Iris pigment epithelial cell (primary cell): ENCODE measurements at places on chromosomes 3 and 15.

DNA sequence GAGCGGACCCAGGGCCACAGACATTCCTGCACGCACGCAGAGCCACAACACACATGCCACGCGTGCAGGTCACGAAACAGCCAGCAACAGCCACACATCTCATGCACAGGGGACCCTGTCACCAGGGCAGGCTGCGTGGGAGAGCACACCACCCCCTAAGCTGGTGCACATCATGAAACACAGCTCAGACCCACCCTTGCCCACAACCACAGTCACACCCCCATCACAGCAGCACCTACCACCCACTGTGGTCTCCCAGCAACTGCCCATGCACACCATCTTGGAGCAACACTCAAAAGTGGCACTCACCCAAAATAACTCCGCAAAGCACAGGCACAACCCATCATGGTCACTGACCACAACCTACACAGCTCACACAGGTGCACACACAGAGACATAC is 75.7 kb downstream of the OCA2 start:
- no peak for DNase-seq

DNA sequence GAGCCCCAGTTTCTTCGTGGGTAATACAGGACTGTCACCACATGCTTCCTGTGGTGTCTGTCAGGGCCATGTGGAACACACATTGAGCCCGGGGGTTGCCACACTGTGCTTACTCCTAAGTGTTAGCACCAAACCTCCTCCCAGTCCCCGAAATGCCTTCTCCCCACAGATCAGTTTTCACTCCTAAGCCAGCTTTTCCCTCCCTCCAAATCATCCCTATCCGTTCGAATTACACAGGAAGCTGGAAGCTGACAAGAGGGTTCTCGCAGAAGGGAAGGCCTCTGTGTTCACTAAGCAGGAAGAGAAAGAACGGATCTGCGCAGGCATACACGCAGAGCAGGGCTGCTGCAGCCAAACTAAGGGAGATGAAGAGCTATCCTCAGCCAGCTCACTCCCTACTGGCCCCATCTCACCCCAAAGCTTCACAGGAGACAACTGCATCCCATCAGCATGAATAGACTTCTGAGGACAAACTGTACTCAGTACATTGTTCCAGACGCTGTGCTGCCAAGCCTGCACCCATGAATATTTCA is 32.3 kb downstream of the XXYLT1 start:
- DNase-seq = peak; percentile 36

DNA sequence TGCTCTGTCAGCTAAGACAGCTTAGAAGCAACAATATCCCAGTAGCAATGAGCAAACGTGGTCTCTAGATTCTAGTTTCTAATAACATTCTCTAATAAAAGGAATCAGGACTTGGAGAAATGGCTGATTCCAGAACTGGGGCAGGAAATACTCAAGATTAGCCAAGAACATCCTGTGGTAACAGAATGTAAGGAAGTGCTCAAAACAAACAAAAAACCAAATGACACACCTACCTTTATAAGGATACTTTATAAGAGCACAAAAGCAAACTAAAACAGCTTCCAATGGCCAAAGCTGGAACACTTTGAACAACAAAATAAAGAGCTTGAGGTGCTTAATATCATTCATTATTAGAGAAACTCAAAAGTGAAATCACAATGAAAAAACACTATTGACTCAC is 33.1 kb upstream of the EIF5A2 start:
- peak; percentile 45 for DNase-seq

DNA sequence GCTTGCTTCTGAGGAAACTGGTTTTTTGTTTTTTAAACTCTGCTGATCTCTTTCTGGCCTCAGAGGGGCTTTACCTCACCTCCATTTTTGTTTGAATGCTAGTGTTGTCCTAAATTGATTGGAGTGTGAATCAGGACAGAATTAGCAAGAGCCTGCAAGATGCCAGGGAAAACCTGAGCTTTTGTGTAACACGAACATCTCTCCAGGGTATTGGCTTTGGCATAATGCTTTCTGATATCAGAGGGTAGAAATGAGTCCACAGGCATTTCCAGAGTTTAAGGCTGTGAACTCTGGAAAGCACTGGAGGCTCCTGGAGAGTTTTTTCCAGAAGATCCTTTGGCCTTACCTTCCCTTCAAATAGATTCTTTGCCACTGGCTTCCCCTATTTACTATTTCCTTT is 87.1 kb downstream of the WDR76 start:
- no peak for DNase-seq

- DNase-seq = no peak
Observed at GRCh38 chr3:54628888-54629441, 298.9 kb downstream of the LRTM1 start.

- DNase-seq = peak; percentile 23
Observed at GRCh38 chr3:43286841-43287499, 630 bp downstream of the SNRK start.

DNA sequence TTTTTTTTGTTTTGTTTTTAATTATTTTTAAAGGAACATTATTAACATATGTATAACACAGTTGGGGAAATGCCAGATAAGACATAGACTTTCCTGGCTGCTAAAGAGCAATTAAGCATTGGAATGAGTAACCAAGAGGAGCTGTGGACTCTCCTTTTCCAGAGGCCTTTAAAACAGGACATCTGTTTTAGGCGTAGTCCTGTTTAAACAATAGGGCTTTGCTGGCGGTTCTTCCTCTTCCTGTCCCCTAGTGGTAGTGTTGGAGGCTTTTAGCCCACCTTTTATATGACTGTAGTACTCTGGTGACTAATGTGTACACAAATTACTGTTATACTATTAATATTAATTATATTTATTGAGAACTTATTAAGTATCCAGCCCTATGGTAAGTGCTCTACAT is 81.9 kb downstream of the PPARG start:
- DNase-seq = no peak

DNA sequence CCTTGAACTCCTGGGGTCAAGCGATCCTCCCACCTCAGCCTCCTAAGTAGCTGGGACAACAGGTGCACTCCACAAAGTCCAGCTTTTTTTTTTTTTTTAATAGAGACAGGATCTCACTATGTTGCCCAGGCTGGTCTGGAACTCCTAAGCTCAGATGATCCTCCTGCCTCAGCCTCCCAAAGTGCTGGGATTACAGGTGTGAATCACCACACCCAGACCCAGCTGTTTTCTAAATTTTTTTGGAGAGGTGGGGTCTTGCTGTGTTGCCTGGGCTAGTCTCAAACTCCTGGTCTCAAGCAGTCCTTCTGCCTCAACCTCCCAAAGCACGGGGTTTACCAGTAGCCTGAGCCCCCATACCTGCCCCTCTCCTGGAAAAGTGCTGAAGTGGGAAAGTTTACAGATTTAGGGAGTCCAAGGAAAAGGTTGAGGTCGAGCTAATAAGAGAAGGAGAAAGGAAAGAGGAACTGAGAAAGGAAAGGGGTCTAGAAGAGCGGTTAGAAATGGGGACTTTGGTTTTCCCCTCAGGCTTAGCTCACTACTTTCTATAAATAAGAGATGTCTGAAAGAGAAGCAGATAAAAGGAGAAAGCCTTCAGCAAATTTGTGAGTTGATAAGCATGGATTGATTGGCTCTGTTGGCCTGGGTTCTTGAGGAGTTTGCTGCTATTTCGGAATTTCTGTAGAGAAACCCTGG is 23.6 kb downstream of the UBE2E1 start:
- no peak for DNase-seq

DNA sequence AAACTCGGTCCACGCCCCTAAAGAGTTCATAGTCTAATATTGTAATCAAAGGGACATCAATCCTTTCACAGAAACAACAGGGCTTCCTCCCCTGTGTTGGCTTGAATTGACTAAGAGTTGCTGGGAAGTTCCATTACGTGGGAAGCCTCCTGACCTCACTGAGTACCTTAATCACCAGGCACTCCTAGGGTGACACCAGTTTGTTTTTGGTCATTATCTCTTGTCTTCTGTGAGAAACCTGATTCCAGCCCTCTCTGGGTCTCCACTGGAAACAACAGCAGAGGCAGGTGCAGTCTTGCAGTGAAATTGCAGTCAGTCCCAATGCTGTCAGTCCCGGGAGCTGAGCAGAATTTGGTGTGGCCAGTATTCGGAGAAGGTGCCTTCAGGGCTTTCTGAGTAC is 55.4 kb downstream of the BOC start:
- DNase-seq = no peak

- no peak for DNase-seq
Observed at GRCh38 chr3:53801319-53801718, 44.9 kb downstream of the CHDH start.

DNA sequence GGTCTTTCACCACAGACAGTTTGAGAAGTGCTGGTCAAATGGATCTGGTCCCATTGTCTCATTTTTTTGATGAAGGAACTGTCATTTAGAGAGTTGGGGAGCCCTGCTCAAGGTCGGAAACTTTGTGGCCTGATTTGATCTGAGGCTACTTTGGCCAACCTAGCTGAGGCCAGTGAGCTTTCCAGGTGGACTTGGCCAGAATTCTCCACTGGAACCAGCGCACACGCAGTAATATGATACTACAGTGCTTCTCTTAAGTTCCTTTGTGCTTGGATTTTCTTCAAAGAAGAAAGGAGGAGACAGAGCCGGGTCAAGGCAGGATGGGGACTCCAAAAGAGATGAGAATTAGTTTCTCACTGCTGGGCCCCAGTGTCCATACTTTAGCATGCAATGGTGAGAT is 50.5 kb downstream of the CCNB2 start:
- DNase-seq = no peak

DNA sequence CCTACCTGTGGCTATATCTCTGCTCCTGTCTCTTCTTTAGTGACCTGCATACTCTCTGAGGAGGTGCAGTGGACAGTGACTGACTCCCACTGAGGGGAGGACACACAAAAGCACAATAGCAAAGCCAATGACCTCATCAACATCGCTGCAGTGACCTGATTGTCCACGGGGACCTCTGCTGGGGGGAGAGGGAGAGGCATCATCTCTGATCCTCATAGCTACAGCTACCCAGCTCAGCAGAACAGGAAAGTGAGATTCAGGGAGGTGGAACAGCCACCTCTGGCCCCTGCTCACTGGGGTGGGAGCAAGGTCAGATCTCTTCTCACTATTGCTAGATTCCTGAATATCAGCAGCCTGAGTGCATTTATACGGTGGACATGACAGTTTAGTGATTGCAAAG is 179.2 kb downstream of the ATP10A start:
- no peak for DNase-seq

DNA sequence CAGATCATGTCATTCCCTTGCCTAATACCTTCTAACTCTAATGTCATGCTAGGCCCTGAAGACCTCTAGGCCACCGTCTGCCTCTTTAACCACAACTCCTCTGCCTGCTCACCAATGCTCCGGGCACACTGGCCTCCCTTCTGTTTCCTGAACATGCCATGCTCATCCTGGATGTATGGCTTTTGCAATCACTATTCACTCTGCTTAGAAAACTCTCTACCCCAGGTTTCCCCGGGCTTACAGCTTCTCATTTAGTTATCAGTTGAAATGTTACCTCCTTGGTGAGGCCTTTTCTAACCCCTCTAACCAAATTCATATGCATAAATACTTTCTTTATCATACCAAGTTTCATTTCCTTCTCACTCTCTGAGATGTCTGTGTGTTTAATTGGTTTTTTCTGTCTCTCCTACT is 727.8 kb upstream of the CFAP20DC start:
- DNase-seq = no peak

GRCh38 chr15:56045068-56045748 is 51.8 kb upstream of the NEDD4 start:
- no peak for DNase-seq

GRCh38 chr3:21920421-21920861 is 169.4 kb upstream of the ZNF385D start:
- DNase-seq = peak; percentile 93

- peak; percentile 4 for DNase-seq
Observed at GRCh38 chr3:106943071-106943470, 434.2 kb upstream of the CCDC54 start.

GRCh38 chr3:170092907-170093306 is 55.1 kb downstream of the GPR160 start:
- DNase-seq = no peak

DNA sequence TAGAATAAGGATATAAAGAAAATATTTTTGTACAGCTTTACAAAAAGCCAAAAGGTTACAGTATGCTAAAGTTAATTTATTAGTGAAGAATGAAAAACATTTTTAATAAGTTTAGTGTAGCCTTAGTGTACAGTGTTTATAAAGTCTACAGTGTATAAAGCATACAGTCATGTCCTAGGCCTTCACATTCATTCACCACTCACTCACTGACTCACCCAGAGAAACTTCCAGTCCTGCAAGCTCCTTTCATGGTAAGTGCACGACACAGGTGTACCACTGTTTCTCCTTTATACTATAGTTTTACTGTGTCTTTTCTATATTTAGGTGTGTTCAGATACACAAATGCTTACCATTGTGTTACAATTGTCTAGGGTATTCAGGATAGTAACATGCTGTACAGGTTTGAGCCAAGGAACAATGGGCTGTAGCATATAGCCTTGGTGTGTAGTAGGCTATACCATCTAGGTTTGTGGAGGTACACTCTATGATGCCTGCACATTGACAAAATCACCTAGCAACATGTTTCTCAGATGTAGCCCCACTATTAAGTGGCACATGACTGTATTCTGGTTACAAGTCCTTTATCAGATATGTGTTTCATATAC is 197.1 kb upstream of the KBTBD8 start:
- peak; percentile 48 for DNase-seq

DNA sequence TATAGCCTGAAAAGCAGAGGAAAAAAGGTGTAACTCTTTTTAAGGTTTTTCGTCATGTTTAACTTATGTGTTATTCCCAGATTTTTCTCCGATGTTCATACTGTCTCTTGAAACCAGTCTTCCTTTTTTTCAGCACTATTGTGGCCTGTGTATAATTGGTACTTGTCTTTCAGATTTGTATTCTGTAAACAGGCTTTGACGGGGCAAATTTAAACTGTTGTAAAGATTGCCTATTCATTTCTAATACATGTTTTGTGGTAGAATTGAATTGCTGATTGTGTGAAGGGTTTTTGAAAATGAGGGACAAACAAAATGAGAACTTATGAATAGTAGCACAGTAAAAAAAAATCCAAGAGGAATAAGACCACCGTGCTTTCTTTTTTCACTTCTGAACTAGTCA is 33.6 kb downstream of the AKAP13 start:
- no peak for DNase-seq

GRCh38 chr3:11391174-11391879 is 119.1 kb downstream of the ATG7 start:
- no peak for DNase-seq
